Activated CD4-positive, alpha-beta T cell treated with anti-CD3 and anti-CD28 coated beads for 1 hour (primary cell): ENCODE measurements at places on chromosomes 5 and 9.

DNA sequence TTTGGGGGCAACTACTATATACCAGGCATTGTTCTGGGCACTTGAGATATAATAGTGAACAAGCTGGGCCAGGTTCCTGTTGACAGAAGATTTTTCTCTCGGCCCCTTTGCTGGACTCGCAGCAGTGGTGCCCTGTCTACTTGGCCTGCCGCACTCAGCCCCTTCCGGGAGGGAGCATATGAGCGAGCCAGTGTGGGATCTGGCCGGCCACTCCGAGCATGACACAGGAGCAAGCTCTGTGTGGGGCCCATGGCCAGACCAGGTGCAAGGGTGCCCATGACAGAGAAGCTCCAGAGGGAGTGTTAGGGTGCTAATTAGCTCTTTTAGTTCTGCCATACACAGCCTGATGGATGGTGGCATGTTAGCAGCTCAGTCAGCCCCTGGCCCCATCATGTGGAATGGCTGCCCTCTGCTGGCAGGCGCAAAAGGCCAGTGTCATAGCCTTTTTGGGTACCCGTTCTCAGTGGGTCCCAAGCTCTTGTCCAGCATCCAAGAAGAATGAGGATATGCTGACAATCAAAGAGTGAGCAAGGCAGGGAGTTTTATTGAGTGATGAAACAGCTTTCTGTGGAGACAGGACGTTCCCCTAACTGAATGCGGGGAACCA lies 9.3 kb upstream of the KIF4B start:
- no peak for DNase-seq

- no peak for DNase-seq
Observed at GRCh38 chr5:56054666-56055065, 59.9 kb upstream of the IL6ST start.

- no peak for DNase-seq
Observed at GRCh38 chr5:83281176-83281575, 190.4 kb upstream of the VCAN start.

DNA sequence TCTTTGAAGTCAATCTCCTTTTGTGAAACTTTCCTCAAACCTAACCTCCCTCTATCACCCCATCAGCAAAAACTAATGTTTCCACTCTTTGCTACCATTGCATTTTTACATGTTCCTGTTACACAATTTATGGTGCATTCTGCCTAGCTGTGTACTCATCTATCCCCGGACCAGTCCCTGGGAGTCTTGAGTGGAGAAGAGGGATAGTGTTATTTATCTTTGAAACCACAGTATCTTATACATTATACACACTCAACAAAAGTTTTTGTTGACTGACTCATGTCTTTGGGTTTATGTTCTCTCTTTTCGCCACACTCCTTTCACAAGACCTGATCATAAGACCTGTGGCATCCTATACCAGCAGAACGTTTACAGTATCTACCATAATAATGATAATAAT lies 26.4 kb downstream of the TNFAIP8 start:
- no peak for DNase-seq

- no peak for DNase-seq
Observed at GRCh38 chr5:173623789-173624188, 7.3 kb upstream of the BOD1 start.

DNA sequence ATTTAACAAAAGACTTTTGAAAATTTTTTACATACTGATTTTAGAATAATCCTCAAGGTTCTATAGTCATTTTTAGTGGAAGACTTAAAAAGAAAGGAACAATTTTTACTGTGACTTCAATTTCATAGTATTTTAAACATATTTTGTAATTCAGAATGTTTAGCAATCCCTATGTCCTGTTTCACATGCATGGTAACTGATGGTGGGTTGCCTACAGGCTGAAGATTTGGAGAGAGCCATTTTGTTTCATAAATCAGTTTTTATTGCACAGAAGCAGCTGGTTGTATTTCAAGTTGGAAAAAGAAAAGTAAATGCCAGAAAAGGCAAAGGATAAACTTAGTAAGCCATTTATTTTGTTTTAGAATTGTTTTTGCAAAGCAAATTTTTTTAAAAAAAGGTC lies 24.0 kb downstream of the STARD4 start:
- no peak for DNase-seq

GRCh38 chr9:126612326-126612812 lies 1.4 kb upstream of the LMX1B start:
- DNase-seq = no peak

- DNase-seq = no peak
Observed at GRCh38 chr9:33350310-33350709, 52.1 kb downstream of the AQP7 start.

DNA sequence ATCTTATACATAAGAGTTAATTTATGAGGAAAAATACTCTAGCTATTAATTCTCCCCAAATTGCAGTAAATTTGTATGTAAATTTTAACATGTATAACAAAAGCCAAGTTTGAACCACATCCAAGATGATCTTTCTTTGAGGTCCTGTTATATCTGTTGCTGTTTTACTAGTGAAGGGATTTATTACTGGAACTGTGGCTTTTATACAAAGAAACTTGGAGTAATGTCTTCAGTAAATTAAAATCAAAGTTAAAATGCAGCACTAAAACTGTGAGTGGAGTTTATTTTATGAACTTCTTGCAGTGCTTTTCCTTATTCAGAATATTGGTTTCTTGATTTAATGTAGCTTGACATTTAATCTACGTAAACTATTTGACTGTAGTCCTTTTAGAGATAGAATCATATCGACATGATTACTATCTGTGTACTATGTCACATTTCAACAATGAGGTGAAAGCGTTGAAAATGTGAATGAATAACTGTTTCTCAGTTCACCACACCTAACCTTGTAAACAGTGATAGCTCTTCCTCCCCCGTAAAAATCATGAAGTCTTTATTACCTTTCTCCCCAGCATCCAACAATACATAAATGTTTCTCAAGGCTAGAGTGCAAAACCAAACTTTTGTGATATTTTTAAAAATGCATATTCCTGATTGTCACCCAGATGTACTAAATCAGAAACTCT lies 53.2 kb upstream of the ISOC1 start:
- DNase-seq = no peak

GRCh38 chr9:38358390-38359296 lies 33.9 kb upstream of the ALDH1B1 start:
- no peak for DNase-seq

GRCh38 chr5:146475906-146476305 lies 28.8 kb downstream of the TCERG1 start:
- no peak for DNase-seq
